GDM1 (cell line): ENCODE measurements at places on chromosomes 6 and 20.

- no peak for DNase-seq
Observed at GRCh38 chr6:19193624-19194023, 643.5 kb upstream of the ID4 start.

DNA sequence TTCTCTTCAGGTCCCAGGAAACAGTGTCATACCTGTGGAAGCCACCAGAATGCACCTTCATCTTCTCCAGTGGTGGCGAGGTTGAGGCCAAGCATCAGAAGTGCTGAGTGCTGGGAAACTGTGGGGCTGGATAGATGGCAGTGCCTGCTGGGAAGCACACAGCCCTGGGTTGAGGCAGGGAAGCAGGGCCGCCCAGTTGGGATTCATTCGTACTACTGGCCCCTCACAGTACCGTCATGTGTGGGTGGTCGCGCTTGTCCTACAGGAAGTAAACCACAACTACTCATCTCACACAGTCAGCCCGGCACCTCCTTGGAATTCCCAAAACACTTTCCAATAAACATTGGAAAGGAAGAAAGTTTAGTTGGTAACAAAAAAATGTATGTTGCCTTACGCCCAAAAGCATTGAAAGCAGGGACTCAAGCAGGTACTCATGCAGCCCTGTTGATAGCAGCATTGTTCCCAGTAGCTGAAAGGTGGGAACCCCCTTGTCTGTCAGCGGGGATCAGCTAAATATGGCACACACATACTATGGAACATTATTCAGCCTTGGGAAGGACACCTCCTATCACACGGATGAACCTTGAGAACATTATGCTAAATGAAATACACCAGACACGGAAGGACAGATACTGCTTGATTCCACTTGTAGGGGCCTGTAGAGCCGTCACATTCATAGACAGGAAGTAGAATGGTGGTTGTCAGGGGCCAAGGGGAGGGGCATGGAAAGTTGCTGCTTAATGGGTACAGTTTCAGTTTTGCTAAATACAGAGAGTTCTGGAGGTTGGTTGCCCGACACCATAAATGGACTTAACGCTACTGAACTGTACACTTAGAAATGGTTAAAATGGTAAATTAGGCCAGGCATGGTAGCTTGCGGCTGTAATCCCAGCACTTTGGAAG, 162.7 kb downstream of the MTHFD1L start:
- no peak for DNase-seq

DNA sequence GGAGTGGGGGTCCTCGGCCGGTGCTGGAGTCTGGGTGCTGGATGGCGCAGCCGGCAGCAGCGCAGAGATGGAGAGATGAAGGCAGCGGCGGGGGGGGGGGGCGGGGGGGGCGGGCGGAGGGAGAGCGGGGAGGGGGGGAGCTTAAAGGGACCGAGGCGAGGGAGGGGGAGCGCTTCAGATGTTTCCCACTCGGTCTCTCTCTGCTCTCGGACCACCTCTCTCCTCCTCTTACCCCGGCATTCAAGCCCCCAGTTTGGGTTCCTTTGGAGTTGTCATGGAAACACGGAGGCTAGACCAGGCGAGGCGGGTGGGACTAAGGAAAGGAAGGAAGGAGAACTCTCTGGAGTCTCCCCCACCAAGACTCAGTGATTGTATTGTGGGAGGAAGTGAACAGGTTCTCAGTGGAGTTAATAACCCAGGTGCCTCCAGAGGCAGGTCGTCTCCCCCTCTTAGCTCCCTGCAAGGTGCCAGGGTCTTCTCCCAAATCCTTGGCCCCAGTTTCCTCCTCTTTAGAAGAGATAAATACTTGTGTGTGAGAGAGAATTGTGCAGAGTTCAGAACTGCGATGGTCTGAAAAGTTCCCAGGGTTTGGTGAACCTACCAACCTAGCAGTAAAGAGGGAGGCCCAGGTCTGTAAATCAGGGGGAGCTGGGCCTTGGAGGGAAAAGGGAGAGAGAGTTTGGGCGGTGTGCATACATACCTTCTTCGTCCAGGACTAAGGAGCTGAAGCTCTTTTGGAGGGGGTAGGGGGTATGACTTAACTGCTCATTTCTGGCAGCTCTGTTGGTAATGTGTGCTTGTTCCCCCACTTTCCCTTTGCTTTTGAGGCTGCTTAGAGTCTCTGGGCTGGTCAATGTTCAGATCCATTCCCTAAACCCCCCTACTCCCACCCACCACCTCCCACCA, at the start of gene PRRT1:
Gene PRRT1, minus strand, starts transcription at position 77 of the 906 bp plus-strand sequence. CDS start 112 bp downstream, outside the sequence.
- DNase-seq, result no peak

DNA sequence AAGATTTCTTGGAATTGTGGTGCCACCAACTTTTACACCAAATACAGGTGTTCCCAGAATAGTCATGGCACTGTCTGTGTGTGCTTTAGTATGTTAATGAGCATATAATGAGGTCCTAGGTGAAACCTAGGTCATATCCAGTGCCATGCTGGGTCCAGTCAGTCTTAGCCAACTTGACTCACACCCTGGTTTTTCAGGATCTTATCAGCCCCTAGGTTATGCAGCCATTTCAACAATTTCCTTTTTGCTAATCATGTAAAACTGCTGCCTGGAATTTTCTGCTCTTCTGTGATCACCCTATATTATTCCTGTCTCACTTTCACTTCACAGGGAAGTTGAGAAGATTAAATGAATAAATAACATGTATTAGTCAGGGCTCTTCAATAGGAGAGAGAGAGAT, 23.7 kb downstream of the SDHAF4 start:
- no peak for DNase-seq

DNA sequence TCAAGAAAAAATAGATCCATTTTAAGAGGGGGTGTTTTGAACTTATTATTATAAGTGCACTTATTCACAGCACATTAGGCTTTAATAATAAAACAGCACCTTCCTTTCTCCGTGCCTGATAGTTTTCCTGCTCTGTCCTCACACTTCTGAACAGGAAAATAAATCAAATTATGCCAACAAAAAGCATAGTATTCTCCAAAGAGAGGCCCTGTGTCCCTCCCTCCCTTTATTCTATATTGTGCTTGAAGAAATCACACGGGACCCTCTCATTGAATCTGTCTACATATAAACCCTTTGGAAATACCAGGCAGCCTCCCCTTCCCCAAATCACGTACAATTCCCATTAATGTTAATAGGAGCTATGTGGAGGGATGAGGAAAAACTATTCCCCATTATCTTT, 462.9 kb upstream of the NRSN1 start:
- no peak for DNase-seq

GRCh38 chr20:47970282-47970903, 185.1 kb upstream of the SULF2 start:
- no peak for DNase-seq

- DNase-seq, result no peak
Observed at GRCh38 chr20:9483131-9483530, 31.3 kb upstream of the LAMP5 start.

DNA sequence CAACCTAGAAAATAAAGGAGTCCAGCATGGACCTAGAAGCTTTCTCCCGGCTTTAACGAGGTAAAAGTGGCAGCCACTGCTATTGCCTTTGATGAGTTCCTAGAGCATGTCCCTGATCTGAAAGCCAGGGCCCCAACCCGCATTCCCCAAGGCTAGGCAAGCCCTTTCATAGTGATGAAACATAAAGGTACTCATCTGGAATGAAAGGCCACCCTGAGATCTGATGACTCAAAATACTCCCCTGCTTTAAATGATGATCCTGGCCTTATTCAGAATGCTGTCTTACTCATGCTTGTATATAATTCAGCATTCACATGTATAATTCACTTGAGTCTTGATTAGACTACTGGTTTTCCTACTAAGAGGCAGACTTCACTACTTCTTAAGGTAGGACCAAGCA, 21.3 kb downstream of the TTPAL start:
- no peak for DNase-seq

- no peak for DNase-seq
Observed at GRCh38 chr20:40668449-40669228, 20.4 kb downstream of the MAFB start.

DNA sequence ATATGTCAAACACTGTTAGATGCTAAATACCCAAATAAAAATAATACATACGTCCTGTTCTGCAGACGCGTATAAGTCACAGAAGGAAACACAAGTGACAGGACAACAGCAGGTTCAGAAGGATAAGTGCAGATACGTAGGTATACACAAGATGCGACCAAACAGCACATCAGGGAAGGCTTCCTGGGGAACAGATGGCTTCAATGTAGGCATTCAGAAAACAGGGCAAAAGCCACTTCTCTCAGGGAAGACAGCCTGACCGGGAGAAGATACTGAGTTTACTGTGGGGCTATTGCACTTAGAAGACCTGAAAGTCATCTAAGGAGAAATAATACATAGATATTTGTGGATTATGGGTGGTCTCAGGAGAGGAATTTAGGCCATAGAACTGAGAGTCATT, 1.9 kb downstream of the HLA-DPA1 start:
- no peak for DNase-seq

DNA sequence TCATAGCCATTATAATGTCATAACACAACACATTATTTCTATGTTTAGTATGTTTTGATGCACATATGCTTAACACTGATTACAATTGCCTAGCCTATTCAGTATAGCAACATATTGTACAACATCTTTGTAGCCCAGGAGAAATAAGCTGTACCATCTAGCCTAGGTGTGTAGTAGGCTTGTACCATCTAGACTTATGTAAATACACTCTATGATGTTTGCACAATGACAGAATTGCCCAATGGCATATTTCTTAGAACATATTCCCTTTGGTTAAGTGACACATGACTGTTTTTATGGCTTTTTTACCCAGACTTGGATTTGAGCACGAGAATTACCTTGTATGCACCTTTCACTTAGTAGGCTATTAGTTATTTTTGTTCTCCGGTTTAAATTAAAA, 64.5 kb upstream of the HIVEP1 start:
- DNase-seq, result no peak

DNA sequence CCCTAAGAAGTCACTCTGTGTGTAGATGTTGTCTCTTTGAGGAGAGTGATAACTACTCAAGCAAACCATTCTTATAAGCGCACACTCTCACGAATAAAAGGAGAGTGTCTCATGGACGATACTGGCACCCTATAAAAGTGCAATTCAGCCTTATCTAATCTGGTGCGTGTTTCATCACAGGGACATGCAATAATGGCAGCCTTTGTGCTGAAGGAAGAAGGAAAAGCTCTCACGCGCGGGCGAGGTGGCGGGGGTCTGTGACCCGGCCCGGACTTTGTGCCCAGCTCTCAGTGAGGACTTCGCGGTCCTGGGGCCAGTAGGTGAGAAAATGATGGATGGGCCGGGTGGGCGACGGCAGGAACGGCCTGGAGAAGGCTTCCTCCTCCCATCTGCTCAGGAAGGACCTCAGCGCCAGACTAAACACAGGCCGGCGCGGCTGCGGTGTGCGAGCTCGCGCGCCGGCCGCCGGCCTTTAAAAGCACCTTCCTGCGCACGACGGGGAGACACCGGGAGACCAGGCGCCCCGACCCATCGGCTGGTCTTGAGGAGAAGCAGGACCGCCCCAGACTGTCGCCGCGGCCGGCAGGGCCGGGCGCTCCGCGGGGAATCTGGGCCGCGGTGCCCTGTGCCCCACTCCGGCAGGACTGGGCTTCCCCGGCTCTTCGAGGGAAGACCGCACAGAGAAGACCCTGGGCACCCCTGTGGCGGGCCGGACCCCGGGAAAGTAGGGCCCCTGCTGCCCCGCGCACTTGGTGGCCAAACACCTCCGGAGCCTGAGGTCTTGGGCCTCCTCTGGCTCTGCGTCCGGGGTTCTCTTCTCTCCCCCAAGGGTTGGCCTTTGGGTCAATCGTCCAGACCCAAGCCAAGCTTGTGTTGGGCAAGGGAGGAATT, 8.3 kb upstream of the FOXC1 start:
- no peak for DNase-seq

DNA sequence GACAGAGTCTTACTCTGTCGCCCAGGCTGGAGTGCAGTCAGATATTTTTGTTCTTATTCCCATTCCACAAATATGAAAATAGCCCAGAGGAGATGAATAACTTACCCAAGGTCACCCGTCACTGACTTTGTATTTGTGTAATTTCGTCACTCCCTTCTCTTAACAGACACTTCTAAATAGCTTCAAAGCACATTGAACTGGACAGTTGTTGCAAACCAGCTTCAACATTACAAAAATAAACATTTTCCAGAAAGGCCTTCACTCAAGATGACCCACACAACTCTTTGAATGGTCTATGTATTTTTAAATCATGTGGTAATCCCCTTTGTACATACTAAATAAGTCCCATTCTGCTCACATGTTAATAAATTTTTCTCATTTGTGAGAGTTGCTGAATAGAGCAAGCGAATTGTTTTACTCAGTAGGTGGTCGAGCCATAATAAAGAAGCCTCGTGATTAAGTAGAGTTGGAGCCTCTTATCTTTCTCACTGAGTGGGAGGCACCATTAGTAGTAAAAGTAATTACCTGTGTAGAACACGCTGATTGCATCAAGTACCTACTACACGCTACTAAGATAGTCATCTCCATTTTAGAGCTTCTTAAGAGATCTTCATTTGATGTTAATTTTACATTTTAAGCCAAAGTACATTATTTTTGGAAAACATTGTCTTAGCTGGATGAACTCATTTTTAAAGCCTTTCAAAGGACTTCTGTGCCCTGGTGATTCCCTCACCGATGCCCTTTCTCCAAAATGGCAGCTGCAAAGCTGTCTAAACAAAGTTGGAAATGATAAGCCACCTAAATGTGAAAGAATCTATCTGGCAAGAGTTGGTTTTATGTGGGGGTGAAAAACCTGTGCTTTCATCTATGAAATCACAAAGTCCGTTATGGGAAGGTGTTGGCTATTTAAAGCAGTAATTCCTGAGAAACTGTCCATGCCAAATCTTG, 110.0 kb downstream of the TSHZ2 start:
- no peak for DNase-seq

DNA sequence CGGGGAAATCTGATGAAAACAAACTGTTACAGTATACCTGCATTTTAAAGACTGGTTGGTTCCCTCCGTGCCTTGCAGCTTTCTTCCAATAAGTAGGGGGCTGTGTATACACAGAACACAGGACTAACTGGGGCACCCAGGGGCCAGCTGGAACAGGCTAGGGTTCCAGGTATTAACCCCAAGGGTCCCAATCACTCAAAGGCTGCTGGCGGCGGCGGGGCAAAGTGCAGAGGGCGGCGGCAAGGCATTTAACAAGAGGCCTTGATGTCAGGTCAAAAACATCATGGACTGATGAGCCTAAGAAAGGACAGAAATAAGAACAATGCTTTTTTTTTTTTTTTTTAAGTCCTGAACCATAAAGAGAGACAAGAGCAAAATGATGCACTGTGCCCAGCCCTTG, 2.5 kb downstream of the PMEPA1 start:
- no peak for DNase-seq

- no peak for DNase-seq
Observed at GRCh38 chr6:20302702-20303251, 90.5 kb upstream of the MBOAT1 start.

- no peak for DNase-seq
Observed at GRCh38 chr6:158648682-158649131, 1.1 kb upstream of the SYTL3 start.

GRCh38 chr6:153084393-153084792, 46.7 kb downstream of the RGS17 start:
- DNase-seq, result no peak

DNA sequence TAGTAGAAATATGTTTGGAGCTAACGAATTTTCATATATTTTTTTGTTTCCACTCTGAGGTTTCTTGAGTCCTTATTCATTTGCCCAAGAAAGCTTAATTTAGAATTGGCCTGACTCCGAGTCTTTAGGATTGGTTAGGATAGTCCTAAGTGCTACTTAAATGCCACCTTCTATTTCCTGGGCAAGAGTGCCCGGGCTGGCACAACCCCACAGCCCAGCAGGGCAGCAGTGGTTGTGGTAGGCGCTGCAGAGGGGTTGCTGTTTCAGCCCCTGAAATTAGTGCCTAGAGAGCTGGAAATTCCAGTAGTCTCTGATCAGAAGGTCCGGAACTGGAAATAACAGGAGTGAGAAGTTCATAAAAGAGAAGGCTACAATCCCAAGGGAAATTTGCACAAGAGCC, 139.4 kb upstream of the TENT5A start:
- no peak for DNase-seq

GRCh38 chr6:158270389-158271127, 41.7 kb upstream of the TULP4 start:
- no peak for DNase-seq
